ENCODE measurements at places on chromosomes 6 and 20.

- no peak for DNase-seq
Observed at GRCh38 chr6:161166176-161166575, 107.7 kb downstream of the AGPAT4 start.

GRCh38 chr20:3686867-3687321, 5.1 kb upstream of the ADAM33 start:
- no peak for DNase-seq

DNA sequence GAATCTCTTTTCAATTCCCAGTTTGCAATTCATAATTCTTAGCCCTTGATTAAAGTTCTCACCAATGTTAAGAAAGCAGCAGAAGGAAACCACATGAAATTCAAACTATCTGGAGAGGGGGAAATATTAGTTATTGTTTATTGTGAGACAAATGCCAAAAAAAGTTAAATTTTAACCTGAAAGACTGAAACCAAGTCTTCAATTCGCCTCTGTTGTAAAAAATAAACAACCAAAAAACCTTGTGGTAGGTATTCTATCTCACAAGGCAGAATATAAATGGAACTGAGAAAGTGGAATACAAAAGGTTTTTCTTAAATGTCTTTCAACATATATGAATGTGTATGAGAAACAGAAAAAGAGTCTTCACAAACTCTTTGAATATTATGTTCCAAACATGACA, 24.8 kb downstream of the TMX4 start:
- no peak for DNase-seq

GRCh38 chr20:48406912-48407340, 420.9 kb downstream of the PREX1 start:
- DNase-seq, result no peak

- no peak for DNase-seq
Observed at GRCh38 chr20:59462249-59462648, 142.1 kb upstream of the PHACTR3 start.

- no peak for DNase-seq
Observed at GRCh38 chr20:53621482-53622246, 28.0 kb upstream of the ZNF217 start.

- DNase-seq, result no peak
Observed at GRCh38 chr6:105452924-105453756, 50.3 kb upstream of the PREP start.

DNA sequence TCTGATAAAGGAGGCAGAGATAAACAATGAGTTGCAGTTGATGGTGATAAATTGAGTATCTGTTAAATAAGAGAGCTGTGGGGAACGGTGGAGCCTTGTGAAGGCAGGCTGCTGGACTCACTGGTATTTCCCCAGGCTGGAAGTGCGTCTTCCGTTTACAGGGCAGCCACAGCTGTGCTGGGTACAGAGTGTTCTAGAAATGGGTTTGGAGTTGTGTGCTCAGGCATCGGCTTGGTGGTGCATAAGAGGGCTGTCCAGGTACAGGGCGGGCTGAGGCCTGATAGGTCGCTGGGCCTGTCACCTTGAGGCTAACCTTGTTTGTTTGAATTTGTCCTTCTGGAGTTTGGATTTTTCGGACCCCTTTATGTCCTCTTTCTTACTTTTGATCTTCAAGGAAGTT, 39.3 kb downstream of the ARID1B start:
- DNase-seq, result no peak

DNA sequence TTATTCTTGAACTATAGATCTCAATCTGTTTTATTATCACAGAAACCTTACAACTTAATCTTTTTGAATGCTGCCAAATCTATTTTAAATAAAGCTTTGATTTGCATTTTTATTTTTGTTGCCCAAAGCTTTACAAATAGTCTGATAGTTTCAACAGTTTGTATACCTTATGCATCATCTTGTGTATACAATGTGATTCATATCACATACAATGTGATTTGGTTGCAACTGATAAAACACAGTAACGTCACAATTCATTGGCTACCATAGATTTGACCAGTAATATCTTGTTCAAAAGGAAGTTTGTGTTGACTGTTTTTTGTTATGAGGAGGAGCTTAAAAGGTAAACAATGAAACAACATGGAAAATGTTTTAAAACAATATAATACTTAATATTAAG, 110.9 kb downstream of the EYA4 start:
- DNase-seq, result no peak

All from stimulated activated CD4-positive, alpha-beta T cell treated with anti-CD3 and anti-CD28 coated beads, TNF-alpha, amount 100 ng/mL, for 1 hour (primary cell).